Fibroblast of the conjunctiva (primary cell): ENCODE measurements at places on chromosomes 16 and 17.

- no peak for DNase-seq
These were observed 847.7 kb upstream of the RBFOX1 start for GRCh38 chr16:6484935-6485334.

- DNase-seq, result no peak
These were observed 15.4 kb downstream of the SYCE1L start for GRCh38 chr16:77214411-77215138.

- DNase-seq, result no peak
These were observed 432.5 kb downstream of the HS3ST3B1 start for GRCh38 chr17:14733376-14733775.

DNA sequence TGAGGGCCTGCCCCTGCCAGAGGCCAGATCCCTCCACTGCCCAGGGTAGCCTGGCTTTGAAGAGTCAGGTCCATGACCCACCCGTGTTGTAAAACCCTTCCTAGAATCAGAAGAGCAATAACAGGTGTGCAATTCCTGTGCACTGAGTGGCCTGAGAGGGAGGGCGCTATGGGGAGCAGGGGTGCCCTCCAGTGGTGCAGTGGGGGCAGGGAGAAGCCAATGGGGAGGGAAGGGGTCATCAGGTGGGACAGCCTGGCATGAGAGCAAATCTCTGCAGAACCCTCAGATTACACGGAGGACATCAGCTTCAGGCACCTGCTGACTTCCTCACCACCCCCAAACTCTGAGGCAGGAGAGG lies 72.9 kb upstream of the ZNF469 start:
- DNase-seq, result no peak

- no peak for DNase-seq
These were observed 637 bp downstream of the RPL23A start for GRCh38 chr17:28720247-28720996.

GRCh38 chr17:59329176-59330052 lies 2.0 kb upstream of the YPEL2 start:
- DNase-seq, result peak; percentile 68

GRCh38 chr16:4316108-4316863 lies 419 bp downstream of the GLIS2 start:
- no peak for DNase-seq

DNA sequence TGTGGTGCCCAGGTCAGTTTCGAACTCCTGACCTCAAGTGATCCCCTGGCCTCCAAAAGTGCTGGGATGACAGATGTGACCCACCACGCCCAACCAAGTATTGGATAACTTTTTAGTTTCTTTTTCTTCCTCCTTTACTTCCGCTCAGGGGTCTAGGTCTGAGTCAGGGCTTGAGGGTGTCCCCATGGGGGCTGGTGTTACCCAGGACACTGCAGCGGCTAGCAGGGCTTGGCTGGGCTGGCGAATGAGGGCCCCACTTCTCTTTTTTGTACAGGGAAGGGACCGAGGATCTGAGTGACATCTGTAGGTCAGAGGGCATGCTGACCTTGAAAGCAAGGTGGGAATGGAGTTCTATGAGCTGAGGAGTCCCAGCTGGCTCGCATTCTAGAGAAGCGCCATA lies 24.9 kb downstream of the RAB11FIP3 start:
- DNase-seq, result no peak

- DNase-seq, result no peak
These were observed 279.0 kb upstream of the IRX5 start for GRCh38 chr16:54651440-54652195.

DNA sequence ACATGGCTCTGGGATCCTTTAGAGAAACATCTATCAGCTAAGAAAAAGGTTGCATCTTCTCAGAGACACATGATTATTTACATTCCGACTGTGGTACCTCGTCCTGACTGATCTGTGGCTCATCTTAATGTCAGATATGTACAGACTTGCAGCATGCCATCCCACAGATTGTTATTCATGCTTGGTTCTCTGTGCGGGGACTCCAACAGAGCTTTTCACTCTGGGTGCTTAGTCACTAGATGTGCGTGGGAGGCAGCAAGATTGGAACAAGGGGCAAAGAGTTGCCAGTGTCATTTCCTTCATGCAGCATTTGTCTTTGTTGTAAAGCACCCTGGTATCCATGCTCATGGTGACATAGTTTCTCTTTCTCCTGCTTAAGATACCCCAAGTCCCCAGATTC lies 179.1 kb upstream of the CACNG5 start:
- no peak for DNase-seq

- no peak for DNase-seq
These were observed 108.9 kb downstream of the ENGASE start for GRCh38 chr17:79183293-79184158.

- no peak for DNase-seq
These were observed 19.5 kb downstream of the HLF start for GRCh38 chr17:55284001-55284884.

DNA sequence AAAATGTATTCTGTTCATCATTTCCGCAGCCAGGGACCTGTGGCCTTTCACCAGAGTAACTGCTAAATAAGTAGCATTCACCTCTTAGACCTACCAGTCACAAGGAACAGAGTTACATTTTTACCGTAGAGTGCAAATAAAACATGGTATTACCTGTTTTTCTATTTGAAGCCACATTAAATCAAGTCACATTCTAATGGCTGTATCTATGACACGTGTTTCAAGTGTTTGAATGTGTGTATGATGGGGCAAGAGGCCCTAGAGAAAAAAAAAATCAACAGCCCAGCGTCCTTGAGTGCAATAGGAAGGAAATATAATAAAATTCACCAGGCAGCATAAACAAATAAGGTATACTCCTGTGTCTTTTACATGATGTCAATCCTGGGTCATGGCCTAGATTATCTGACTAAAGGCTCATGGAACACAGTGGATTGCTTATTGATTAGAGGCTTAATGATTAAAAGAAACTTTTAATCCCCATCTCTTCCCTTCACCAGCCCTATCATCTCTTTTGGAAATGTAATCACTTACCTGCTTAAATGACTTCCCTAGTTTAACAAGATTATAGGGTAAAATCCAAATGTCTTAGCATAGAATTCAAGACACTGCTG lies 168.7 kb upstream of the CDH5 start:
- DNase-seq, result no peak

- no peak for DNase-seq
These were observed 11.0 kb upstream of the KRT17 start for GRCh38 chr17:41635121-41636097.

DNA sequence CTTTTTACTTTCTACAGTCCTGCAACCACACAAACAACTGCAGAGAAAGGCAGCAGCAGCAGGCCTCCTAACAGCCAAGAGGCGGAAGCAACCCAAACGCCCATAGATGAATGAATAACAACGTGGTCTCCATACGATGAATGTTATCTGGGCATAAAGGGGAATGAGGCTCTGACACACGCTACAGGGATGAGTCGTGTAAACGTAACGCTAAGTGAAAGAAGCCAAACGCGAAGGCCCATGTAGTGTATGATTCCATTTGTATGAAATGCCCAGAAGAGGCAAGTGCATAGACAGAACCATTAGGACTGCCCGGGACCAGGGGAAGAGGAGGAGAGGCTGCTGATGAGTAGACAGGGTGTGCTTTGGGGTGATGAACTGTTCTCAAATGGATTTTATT lies 94.8 kb upstream of the DNAH17 start:
- no peak for DNase-seq

- no peak for DNase-seq
These were observed 22.0 kb upstream of the GINS2 start for GRCh38 chr16:85710732-85711131.

- no peak for DNase-seq
These were observed 144.8 kb downstream of the MRTFB start for GRCh38 chr16:14215941-14216340.

DNA sequence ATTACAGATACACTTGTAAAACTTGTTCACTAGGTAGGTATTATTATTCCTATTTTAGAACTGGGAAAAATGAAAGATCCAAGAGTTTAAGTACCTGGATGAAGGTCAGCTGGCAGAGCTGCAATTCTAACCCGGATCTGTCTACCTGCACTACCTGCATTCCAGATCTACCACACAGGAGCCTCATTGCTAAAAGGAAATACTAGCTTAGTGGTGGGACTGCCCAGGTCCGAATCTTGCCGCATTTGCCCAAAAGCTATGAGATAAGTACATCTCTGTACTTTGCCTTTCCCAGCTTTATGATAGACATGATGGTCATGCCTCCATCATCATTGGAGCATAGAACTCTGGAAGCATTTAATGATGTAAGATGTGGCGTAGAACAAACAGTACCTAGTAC lies 36.8 kb upstream of the TEKT3 start:
- DNase-seq, result no peak

DNA sequence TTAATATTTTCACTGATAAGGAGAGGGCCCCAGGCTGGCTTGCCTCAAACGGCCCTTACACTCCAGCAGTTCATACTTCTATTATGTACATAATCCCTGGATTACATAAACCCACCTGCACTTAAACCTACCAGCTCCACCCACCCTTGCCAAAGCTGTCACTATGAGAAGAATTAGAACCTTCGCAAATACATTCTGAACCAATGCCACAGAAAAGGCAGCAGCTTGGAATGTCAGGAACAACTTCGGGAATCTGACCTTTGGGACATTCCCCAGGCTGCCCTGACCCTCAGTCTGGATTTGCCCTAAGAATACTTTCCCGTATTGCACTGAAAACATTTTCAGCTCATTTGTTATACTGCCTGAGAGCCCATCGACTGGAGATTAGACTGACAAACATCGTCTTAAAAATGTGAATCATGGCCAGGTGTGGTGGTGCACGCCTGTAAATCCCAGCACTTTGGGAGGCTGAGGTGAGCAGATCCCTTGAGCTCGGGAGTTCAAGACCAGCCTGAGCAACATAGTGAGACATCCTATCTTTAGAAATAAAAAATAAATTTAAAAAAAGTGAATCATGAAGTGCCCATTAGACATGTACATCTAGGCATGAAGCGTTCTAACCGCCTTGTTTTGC lies 21.0 kb upstream of the SEC14L1 start:
- no peak for DNase-seq

DNA sequence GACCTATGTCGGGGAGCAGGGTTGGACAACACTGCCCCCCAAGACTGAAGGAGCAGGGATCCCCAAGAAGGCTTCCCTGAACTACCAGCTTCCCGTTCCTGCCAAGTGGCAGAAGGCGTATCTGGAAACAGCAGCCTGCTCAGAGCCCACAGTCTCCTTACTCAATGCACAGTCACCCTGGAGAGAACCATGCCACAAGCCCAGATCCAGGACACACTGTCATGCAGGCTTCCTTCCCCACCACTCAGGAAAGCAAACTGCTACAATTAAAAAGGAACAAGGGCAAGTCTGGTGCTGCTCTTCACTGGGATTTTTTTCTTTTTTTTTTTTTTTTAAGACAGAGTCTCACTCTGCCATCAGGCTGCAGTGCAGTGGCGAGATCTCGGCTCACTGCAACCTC lies 8.2 kb downstream of the WDR45B start:
- DNase-seq, result no peak

- DNase-seq, result no peak
These were observed 615.7 kb upstream of the SALL1 start for GRCh38 chr16:51766739-51767138.

- no peak for DNase-seq
These were observed 21.1 kb upstream of the DBNDD1 start for GRCh38 chr16:90040152-90041023.

- no peak for DNase-seq
These were observed 864.0 kb downstream of the KCNJ2 start for GRCh38 chr17:71033336-71033735.

DNA sequence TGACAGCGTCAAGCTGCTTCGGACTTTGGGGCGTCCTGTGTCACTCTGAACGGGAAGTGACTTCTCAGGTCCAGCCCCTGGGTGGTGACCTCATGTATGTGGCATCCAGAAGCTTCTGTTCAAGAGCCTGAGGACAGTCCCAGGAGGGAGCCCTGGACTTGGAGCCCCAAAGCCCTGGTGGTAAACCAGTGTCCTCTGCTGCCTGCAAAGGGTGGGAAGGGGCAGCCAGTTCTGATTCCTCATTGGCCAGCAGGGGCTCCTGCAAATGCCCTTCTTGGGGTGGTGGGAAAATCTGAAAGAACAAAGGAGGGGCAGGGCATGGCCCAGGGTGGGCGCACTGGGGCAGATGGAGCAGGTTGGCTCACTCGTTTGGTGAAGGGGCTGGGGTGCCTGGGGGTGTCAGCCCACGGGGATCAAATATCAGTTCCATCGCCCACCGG lies 1.6 kb downstream of the OSGIN1 start:
- DNase-seq, result no peak

DNA sequence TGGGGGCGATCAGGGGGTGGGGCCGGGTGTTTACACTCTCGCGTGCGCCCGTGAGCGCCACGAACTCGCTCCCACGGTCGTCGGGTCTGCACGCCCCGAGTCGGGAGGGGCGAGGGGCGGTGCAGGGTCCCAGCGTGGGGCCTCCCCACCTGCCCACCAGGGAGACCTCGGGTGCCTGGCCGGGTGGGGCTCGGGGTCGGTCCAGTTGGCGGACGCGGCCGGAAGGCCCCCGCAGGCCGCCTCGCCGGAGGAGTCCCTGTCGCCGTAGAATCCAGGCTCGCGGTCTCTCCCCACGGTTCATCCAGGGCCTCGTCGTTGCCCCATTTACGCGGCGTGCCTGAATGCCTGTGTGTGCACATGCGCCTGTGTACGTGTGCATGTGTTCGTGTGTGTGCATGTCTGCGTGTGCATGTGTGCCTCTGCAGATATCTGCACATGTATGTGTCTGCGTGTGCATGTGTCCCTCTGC lies 510 bp upstream of the RAB40B start:
- DNase-seq, result no peak
